ENCODE measurements at places on chromosomes 2 and 18. TPM values are rescaled to one million over a fixed set of nuclear protein-coding genes. Genes with fewer than 3 reads are reported as not detected.

The TMEM237 gene
- 37.5 TPM for total RNA-seq

The PID1 gene
- total RNA-seq = 3.6 TPM

The IL1RN gene
- total RNA-seq = 0.78 TPM

The TLX2 gene
- total RNA-seq = not detected

The DSG3 gene
- not detected for total RNA-seq

The NT5DC4 gene
- total RNA-seq = not detected

The GTF3C2 gene
- total RNA-seq = 68.2 TPM

The CXCR1 gene
- total RNA-seq = not detected

The LRATD1 gene
- 1.2 TPM for total RNA-seq

The TSPYL6 gene
- total RNA-seq = not detected

The PARD3B gene
- total RNA-seq = 3.8 TPM

The SRD5A2 gene
- total RNA-seq = not detected

The CFC1 gene
- total RNA-seq = not detected

The KCNG3 gene
- total RNA-seq = 0.51 TPM

DNA sequence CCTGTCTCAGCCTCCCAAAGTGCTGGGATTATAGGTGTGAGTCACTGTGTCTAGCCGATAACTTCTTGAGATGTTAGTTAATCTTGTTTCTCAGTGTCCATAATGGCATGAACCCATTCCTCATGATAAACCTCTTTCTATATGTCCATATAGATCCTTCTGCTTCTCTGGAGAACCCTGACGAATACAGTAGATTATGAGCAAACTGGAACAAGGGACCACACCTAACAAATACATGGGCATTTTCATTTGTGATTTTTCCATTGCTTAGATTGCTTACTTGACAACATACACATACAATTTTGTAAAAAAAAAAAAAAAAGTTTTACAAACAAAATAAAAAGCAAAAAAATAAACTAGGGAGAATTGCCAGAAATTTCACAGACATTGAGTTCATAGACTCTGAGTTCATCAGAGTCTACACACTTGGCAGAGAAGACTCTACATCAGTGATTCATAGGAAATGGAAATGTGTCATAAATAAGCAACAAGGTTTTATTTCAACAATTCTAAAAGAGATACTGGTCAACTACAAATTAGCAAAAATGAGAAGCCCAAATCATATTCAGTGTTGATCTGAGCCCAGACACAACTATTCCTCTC, 96.7 kb downstream of the GALR1 start:
- no peak for DNase-seq

- DNase-seq = no peak
Measured at GRCh38 chr2:239193925-239194677, 206.7 kb downstream of the HDAC4 start.

- DNase-seq = no peak
Measured at GRCh38 chr18:14914121-14914520, 166.1 kb downstream of the ANKRD30B start.

- no peak for DNase-seq
Measured at GRCh38 chr2:225766431-225766830, 366.9 kb downstream of the NYAP2 start.

DNA sequence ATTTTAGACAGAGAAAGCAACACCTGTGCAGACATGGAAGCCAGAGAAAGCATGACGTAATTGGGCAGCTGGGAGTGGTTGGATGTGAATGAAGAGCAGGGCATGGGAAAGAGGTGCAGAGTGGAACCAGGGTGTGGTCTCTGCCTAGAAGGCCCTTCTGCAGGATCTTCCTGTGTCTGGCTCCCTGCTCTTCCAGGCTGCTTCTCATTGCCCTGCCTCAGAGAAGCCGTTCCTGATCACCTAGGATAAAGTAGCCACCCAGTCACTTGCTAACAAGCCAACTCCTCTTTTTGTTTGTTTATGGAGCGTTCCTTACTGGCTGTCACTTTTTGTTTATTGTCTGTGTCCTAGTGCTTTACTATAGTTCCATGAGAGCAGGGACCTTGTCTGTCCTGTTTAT, 28.5 kb downstream of the GALNT1 start:
- DNase-seq = no peak

DNA sequence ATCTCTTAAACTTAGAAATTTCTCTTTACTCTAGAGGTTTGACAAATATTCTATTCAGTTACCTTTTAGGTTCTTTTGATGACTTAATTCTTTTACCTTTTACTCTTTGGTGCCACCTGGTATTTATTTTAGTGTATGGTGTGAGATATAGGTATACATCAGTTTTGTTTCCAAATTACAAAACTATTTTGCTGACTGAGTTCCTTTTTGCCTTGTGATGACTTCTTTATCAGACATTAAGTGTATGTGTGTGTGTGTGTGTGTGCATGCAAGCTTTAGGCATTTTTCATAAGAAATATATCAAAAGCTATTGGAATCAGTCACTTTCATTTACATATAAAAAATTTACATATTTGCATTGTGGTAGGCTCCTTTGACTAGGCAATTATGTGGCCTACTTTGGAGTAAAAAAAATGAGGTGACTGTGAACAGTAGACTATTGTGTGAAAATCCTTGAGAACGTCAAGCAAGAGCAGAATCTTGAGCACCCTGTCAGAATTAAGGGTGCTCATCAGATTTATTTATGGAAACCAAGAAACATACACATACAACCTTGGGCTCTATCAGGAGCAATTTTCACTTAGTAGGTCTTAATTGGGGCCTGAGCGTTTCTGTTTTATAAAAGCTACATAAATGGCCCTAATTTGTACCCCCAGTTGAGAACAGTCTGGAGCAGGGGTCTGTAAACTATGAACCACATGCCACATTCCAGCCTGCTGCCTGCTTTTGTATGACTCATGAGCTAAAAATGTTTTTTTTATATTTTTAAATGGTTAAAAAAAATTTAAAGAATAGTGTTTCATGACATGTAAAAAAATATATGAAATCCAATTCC, 415.9 kb downstream of the SLC4A3 start:
- DNase-seq = peak; percentile 18

DNA sequence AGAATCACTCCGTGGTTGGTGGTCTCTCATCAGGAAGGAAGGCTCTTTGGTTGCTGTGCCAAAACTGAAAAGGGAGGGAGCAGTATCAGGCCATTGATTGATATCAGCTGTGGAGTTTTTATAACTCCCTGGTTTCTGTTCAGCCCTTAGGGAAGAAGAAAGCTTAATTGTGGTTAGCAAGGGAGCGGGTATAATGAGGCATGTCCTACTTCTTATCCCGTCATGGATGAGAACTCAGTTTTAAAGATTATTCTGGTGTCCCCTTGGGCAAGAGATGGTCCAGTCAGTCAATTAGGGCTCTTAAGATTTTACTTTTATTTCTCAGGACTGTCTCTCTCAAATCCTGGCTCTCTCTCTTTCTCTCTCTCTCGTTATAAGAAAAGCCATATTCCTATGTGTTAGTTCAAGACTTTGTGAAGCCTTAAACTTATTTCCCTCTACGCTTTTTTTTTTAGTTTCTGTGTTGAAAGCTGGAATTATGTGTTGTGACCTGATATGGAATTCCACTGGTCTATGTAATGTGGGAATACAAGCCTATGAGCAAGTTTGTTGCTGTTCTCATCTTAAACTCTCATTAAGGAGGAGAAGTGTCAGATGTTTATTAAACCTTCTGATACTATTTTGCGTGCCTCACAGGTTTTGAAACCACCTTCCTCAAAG, 514.0 kb upstream of the CDH2 start:
- DNase-seq = no peak

GRCh38 chr2:218648088-218648786, 11.2 kb downstream of the ZNF142 start:
- DNase-seq = peak; percentile 59

- no peak for DNase-seq
Measured at GRCh38 chr2:178363252-178363651, 87.7 kb downstream of the PRKRA start.

GRCh38 chr18:79800371-79801180, 2.8 kb downstream of the KCNG2 start:
- no peak for DNase-seq

DNA sequence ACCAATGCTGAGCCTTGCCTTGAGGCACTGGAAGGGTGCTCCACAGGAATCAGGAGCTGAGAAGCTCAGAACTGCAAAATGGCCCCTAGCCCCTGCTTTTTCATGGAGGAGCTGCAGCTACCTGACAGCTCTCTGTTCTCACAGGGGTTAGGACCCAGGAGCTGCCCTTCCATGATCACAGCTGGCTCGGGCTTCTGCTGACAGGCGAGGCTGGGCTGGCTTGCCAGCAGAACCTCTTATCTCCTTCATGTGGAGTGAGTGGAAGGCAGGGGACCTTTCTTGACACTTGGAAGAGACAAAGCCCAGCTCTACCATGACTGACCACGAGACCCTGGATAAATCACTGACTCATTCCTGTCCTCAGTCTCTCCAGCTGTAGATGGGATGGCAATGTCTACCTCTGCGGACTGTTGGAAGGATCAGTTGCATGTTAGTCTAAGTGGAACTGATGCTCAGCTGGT, 113.4 kb downstream of the CAPN13 start:
- DNase-seq = no peak

GRCh38 chr2:71876542-71877451, 270.9 kb downstream of the CYP26B1 start:
- DNase-seq = no peak

DNA sequence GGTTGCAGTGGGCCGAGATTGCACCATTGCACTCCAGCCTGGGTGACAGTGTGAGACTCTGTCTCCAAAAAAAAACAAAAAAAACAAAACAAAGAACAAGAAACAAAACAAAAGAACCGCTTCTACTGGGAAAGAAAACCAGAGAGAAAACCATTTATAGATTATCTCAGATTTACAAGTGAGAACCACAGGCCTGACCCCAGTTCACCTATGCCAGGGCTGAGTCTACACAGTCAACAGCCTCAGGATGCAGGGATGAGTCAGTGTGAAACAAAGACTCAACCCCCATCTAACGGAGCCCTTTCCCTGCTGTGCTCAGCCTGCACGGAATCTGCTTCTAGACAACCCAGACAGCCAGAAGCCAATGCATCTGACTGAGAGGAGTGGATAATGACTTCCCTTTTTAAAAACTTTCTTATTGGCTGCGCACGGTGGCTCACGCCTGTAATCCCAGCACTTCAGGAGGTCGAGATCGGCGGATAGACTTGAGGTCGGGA, 25.5 kb upstream of the YWHAQ start:
- DNase-seq = peak; percentile 86

GRCh38 chr2:7861910-7862702, 819.8 kb upstream of the ID2 start:
- DNase-seq = no peak

DNA sequence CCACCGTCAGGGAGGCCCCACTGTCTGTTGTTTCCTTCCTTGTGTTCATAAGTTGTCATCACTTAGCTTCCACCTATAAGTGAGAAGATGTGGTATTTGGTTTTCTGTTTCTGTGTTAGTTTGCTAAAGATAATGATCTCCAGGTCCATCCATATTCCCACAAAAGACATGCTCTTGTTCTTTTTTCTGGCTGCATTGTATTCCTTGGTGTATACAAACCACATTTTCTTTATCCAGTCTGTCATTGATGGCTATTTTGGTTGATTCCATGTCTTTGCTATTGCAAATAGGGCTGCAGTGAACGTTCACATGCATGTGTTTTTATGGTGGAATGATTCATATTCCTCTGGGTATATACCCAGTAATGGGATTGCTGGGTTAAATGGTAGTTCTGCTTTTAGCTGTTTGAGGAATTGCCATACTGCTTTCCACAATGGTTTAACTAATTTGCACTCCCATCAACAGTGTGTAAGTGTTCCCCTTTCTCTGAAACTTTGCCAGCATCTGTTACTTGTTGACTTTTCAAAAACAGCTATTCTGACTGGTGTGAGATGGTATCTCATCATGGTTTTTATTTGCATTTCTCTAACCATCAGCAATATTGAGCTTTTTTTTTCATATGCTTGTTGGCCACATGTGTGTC, 156.6 kb upstream of the NOSTRIN start:
- DNase-seq = no peak

- DNase-seq = no peak
Measured at GRCh38 chr2:241905716-241906377, 36.3 kb downstream of the RTP5 start.

DNA sequence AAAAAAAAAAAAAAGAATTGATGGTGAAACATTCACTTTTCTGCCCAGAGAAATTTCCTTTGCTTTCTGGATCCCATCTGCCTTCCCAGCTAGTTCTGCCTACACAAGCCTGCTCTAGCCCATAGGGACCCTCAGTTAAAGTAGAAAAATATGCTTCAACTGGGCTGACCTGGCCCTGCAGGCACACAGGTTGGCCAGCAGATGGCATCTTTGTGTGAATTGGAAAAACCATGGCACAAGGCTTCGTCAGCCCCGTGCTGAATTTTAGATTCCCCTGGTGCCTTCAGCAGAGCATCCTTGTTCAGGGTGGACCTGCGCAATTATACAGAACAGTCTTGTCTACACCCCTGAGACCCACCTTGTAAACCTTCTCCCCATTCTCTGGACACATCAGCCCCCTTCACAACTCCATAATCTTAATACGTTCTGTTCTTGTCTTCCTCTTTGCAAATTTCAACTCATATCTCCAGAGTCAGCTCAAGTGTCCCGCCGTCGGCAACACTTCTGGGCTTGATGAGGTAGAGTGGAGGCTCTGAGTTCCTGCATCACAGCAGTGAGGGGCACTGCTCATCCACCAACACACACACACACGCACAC, 114.5 kb downstream of the INSIG2 start:
- peak; percentile 14 for DNase-seq

- peak; percentile 30 for DNase-seq
Measured at GRCh38 chr18:36757081-36757480, 71.7 kb downstream of the TPGS2 start.

GRCh38 chr18:6652098-6652497, 77.4 kb upstream of the ARHGAP28 start:
- no peak for DNase-seq
